HFFc6 (cell line): ENCODE measurements at places on chromosomes 13 and 19.

DNA sequence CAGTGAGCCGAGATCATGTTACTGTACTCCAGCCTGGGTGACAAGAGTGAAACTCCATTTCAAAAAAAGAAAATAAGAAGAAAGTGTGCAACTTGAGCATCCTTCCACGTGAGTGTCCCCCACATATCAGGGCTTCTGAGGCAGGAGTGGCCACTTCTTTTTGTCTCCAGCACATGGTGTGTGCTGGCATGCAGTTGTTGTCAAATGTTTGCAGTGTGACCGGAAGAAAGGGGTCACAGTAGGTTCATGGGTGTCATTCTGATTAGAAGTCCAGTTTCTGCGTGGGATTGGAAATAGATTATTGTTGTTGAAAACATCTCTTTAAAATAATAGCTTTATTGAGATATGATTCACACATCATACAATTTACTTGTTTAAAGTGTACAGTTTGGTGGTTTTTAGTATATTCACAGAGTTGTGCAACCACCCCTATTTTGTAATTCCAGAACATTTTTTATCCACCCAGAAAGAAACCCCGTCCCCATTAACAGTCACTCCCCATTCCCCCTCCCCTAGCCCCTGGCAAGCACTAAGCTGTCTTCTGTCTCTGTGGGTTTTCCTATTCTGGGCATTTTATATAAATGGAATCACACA is 2.2 kb downstream of the CRTC1 start:
- no peaks in the 10 kb centered on the region for H3K36me3 ChIP-seq
- no peak overlapping the region for H3K27ac ChIP-seq
- H3K4me3 ChIP-seq, result peak overlapping the region; percentile 67; the same call in 1 of the 2 replicates
- peaks cover 24% of the 10 kb centered on the region for H3K4me1 ChIP-seq
- H3K27me3 ChIP-seq, result no peaks in the 10 kb centered on the region; the same call in 1 of the 2 replicates
- DNase-seq, result no peak

DNA sequence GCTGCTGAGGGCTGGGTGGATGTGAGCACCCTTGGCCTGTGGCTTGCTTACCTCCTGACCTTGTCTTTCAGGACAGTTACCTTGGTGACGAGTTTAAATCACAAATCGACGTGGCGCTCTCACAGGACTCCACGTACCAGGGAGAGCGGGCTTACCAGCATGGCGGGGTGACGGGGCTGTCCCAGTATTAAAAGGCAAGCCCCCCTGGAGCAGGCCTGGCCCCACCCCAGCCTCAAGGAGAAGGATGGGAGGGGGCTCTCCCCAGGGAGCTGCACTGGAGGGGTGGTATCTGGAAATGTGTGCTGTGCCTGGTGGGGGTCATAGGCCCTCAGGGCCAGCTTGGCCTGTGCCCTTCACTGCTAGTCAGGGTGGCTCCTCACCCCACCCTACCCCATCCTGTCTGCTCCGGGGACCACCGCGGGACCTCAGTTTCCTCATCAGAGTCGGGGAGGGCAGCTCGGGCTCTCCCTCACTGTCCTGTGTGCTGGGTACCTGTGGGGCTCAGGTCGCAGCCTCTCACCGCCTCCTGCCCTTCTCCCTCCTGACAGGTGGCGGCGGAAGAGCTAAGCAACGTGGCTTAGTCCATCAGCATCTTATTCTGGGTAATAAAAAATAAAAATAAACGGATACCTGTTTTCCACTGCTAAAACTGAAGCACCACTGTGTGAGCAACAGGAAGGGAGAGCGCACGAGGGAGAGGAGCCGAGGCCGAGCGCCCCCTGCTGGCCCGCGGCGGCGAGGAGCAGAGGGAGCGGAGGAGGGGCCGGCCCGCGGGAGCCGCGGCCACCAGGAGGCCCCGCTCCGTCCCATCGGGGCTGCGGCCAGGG is 29.8 kb downstream of the CERS1 start:
- peaks cover 5% of the 10 kb centered on the region for H3K27me3 ChIP-seq
- peaks cover 15% of the 10 kb centered on the region for H3K36me3 ChIP-seq
- peak; percentile 26 for DNase-seq

- peaks cover 76% of the 10 kb centered on the region for H3K4me1 ChIP-seq
- no peak for DNase-seq
- peak overlapping the region; percentile 64 for H3K4me3 ChIP-seq
- H3K36me3 ChIP-seq, result peaks cover 6% of the 10 kb centered on the region; the same call in 1 of the 2 replicates
- H3K27ac ChIP-seq, result peak overlapping the region; percentile 97
- peaks cover 2% of the 10 kb centered on the region for H3K27me3 ChIP-seq
Observed at GRCh38 chr13:31755211-31755610, 15.9 kb downstream of the RXFP2 start.

DNA sequence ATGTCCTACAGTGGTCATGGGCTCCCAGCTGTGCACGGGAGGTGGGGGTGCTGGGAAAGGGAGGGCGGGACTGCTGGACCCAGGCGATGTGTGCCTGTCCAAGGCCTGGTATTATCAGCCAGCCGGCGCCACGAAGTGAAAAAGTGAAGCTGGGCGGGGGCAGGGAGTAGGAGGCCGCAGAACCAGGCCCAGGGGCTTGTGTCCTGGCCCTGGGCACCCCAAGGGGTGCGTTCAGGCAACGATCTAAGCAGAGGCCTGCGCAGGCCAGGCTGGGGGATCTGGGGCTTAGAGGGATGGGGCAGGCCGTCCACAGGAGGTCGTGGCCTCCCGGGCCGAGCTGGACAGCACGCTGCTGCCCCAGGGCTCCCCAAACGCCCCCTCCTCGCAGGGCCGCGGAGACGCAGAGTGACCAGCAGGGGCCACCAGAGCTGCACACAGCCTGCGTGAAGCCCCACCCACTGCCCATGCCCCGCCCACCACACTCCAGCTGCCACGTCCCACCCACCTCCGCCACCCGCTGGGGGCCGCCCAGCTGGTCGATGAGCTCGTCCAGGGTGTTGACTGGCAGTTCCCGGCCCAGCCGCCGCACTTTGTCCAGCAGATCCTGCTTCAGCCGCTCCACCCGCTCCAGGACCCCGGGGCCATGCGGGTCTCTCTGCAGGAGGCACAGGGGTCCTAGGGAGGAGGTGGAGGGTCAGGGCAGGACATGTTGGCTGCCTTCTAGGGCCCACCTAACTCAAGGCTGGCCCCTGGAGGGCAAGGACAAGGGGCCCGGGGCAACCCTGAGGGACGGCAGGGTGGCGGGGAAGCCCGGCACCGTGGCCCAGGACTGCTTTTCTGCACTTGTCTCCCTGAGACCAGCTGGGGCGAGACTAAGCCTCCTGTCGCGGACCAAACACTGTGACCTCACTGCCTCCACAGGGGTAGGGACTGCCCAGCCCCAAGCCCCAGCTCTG is 9.5 kb downstream of the GPX4 start:
- peaks cover 5% of the 10 kb centered on the region for H3K27me3 ChIP-seq
- no peak overlapping the region; the same call in 1 of the 2 replicates for H3K27ac ChIP-seq
- no peak overlapping the region for H3K4me3 ChIP-seq
- H3K4me1 ChIP-seq, result no peaks in the 10 kb centered on the region
- H3K36me3 ChIP-seq, result no peaks in the 10 kb centered on the region

DNA sequence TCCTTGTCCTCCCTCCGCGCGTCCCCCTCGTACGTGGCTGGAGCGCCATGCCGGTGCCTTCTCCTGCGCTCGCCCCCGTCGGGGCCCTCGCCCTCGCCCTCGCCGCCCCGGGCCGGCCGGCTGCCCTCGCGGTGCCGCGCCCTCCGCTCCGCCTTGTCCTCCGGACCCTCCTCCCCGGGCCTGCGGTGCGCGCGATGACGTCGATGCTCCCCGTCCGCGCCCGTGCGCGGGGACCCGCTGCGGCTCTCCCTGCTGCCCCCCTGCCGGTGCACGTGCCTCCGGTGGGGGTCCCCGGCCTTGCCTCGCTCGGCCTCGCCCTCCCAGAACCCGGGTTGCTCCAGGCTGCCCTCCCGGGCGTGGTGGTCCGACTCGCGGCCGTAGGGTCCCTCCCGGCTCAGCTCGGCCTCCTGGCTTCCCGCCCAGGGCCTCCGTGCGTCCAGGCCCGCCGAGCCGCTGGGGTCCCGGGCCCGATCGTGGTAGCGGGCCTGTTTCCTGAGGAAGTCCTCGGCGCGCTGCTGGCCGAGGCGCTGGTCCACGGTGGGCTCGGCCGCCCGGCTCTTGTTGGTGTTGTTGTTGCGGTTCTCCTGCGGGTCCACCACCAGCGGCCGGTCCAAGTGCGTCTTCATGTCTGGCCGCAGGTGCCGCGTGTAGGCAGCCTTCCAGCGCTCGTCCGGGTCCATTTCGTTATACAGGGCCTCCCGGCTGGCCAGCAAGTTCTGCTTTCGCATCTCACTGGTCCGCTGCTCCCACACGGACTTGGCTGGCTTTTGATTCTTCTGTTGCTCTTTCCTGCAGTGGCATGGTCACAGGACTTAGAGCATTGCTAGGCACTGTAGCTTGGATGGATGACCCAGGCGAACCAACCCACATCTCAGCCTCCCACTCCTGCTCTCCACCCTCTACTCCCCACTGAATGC is 148.6 kb downstream of the IER2 start:
- H3K36me3 ChIP-seq, result no peaks in the 10 kb centered on the region; the same call in 1 of the 2 replicates
- no peak overlapping the region for H3K4me3 ChIP-seq
- H3K4me1 ChIP-seq, result 0 out of 2 replicates have a peak, but pooled peaks cover 4% of the 10 kb centered on the region
- DNase-seq, result no peak

- peaks cover 2% of the 10 kb centered on the region for H3K27me3 ChIP-seq
- H3K4me3 ChIP-seq, result no peak overlapping the region
- no peak for DNase-seq
- 0 out of 2 replicates have a peak, but pooled peaks cover 5% of the 10 kb centered on the region for H3K36me3 ChIP-seq
- H3K4me1 ChIP-seq, result peaks cover 36% of the 10 kb centered on the region
Observed at GRCh38 chr19:13788991-13789390, 6.3 kb upstream of the ZSWIM4 start.

- H3K27ac ChIP-seq, result no peak overlapping the region
- no peak overlapping the region for H3K4me3 ChIP-seq
- DNase-seq, result no peak
- H3K27me3 ChIP-seq, result no peaks in the 10 kb centered on the region
- H3K36me3 ChIP-seq, result no peaks in the 10 kb centered on the region; the same call in 1 of the 2 replicates
Observed at GRCh38 chr13:29679396-29680053, 84.0 kb upstream of the SLC7A1 start.

DNA sequence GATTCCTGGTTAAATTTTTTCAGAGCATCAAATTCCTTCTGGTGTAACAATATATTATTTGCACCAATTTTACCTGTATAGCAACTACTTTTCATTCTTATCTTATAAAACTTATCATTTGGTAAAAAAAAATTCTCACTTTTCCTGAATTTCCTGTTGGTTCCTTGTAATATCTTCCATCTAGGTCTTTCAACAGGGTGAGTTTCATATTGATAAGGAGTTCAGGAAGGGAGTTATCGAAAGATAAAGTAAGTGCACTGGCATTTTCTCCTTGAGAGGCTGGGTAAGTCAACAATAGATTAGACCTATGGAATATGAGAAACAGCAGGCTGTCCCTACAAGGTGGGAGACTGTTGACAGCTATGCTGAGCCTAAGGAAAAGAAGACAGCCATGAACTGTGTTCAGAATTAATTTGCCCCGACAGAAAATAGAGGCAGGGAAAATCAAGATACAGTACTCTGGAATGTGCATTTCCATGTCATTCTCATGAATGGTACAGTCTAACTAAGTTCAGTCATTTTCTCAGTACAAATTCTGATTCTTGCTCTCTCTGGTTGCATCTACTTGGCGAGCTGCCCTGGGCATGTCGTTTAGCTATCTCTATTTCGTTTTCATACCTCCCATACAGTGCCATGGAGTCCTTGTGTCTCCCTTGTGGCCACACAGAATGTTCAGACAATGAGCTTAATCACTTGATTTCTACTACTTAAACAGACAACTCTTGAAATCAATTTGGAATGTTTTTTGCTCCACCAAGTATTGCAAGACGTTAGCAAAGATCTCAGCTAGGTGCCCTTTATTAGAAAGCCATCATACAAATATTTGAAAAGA is 9.9 kb downstream of the IGFL1 start:
- H3K4me1 ChIP-seq, result no peaks in the 10 kb centered on the region
- no peak for DNase-seq
- H3K4me3 ChIP-seq, result no peak overlapping the region
- H3K27ac ChIP-seq, result no peak overlapping the region
- no peaks in the 10 kb centered on the region for H3K36me3 ChIP-seq

- peaks cover 19% of the 10 kb centered on the region for H3K4me1 ChIP-seq
- H3K27ac ChIP-seq, result peak overlapping the region; percentile 9; the same call in 1 of the 2 replicates
- no peak for DNase-seq
- peaks cover 2% of the 10 kb centered on the region; the same call in 1 of the 2 replicates for H3K27me3 ChIP-seq
- peaks cover 20% of the 10 kb centered on the region for H3K36me3 ChIP-seq
Observed at GRCh38 chr19:14440049-14440448, 6.9 kb downstream of the PKN1 start.

- H3K27ac ChIP-seq, result no peak overlapping the region
- H3K36me3 ChIP-seq, result no peaks in the 10 kb centered on the region
- peaks cover 11% of the 10 kb centered on the region for H3K4me1 ChIP-seq
Observed at GRCh38 chr13:110536006-110536693, 25.4 kb downstream of the RAB20 start.

- peak overlapping the region; percentile 97 for H3K4me3 ChIP-seq
- peak overlapping the region; percentile 99 for H3K27ac ChIP-seq
- DNase-seq, result no peak
- 0 out of 2 replicates have a peak, but pooled peaks cover 9% of the 10 kb centered on the region for H3K36me3 ChIP-seq
- peaks cover 16% of the 10 kb centered on the region for H3K4me1 ChIP-seq
Observed at GRCh38 chr19:3625996-3626472, 556 bp downstream of the CACTIN start.

DNA sequence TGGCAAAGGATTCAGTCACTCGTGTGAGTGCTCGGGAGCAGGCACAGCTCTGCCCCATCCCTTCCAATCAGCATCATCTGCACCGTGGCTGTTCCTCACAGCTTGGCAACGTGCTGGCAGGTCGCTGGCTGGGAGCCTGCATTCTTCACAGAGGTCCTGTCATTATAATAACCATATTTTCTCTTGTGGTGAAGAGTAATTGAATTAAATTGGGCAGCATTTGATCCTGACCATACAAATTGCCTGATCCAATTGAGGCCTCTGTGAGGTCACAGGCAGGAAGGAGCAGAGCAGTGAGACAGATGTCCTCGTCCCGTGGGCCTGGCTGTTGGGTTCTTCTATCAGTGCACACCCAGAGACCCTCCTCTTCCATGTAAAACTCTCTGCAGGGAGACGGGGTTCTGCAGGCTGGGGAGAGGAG is 407.8 kb downstream of the COG6 start:
- DNase-seq, result no peak
- peaks cover 3% of the 10 kb centered on the region for H3K27me3 ChIP-seq
- no peak overlapping the region for H3K4me3 ChIP-seq
